AG09309 (cell line): ENCODE measurements at places on chromosomes 16 and 17.

GRCh38 chr16:7964744-7965143, 625.6 kb downstream of the TMEM114 start:
- DNase-seq, result no peak

DNA sequence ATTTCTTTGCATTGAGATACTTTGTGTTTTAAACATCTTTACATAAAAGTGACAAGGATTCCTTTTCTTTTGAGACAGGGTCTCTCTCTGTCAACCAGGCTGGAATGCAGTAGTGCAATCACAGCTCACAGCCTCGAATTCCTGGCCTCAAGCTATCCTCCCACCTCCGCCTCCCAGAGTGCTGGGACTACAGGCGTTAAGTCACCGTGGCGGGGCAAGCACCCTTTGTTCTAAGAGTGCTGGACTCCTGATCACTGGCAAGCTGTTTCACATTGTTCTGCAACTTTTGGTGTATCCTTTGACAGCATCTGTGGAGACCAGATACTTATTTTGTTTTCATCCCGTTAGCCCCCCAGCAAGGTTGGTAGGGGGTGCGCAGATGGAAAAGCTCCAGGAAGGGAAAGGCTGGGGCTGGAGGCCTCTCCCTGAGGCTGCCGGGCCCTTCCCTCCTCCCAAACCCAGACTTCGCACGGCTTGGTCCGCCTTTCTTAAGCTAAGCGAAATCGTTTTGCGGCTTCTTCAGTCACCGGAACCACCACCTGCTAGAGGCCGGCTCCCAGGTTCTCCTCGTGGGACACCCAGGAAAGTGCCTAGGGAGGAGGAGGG, 1.1 kb downstream of the ST6GALNAC2 start:
- DNase-seq, result no peak

DNA sequence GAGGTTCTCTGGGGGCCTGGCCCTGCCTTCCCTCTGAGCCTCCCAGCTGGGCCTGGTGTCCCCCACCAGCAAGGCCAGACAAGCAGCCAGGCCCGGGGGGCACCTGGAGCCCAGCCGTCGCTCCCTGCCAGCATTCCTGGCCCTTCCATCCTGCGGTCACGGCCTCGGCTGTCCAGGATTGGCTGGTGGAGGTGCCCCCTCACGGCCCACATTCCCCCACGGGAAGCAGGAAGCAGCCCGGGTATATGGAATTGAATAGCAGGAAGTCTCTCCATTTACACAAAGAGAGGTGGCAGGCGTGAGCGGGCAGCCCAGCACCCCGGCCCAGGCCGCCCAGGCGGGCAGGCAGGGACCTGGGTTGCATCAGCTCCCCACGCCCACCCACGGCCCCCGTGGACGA, 14.5 kb downstream of the TRAF7 start:
- no peak for DNase-seq

GRCh38 chr17:67280279-67280678, 35.3 kb upstream of the HELZ start:
- no peak for DNase-seq

- peak; percentile 52 for DNase-seq
These were observed at the start of gene RAB34 for GRCh38 chr17:28717578-28718332. Gene RAB34, minus strand, starts transcription at chr17:28717868. Its CDS starts 602 bp downstream, at chr17:28717266.

- no peak for DNase-seq
These were observed 57.4 kb downstream of the PLCG2 start for GRCh38 chr16:81836279-81837054.

DNA sequence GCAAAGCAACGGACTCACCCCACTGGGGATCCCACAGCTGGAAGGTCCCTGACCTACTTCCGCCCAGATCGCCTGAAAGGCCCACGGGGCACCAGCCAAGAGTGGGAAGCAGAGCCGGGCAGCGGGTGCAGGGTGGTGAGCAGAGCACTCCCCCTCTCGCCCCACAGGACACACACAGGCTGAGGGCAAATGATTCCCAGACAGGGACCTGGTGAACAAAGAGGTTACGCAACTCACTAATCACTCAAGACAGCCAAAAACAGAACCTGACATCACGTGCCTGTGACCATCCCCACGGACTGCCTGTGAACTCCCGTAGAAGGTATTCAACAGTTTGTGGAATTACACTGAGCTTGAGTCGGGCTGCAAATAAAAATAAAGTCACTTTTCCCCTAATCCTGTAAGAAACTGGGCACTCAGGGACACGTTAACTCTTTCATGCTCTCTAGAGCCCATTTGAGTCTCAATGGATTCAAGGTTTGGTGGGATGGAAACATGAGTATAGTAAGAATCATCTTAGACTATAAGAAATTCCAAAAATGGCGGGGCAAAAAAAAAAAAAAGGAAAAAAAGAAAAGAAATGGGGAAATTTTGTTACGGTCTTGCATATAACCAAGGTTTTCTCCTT, 396.1 kb downstream of the SOX9 start:
- DNase-seq, result no peak

DNA sequence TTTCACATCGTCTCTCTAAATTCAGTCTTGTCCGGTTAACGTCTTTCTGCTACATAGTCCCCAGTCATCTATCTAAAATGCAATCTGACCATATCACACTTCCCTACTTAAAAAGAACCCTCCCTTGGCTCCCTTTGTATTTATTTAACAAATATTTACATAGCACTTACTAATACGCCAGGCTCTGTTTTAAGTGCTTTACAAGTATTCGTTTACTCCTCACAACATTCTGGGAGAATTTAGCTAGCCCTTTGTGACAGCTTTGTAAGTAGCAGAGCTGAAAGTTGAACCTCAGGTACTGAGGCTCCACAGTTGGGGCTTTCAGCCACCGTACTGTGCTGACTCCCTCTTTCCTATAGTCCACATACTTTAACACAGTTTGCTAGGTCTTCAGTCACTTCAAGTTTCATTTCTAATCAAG, 9.2 kb downstream of the PAFAH1B1 start:
- no peak for DNase-seq

GRCh38 chr16:74698222-74698621, 2.4 kb downstream of the MLKL start:
- DNase-seq, result no peak

DNA sequence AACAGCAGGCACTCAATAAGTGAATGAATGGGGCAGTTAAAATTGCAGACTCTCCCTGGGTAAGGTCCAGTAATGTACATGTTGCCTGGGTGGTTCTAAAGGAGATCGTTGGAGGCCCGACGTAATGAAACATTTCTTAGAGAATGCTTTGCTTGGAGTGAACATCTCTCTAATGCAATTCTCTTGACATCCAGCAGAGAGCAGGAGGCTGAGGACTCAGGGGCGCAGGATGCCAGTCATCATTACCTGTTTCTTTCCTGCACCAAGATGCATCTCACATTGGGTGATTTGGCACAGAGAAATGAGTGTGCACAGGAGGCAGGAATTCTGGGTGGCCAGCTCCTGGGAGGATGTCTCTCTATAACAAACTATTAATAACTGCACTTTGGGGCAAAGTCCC, 130.3 kb upstream of the RBBP6 start:
- no peak for DNase-seq

- no peak for DNase-seq
These were observed 1.7 kb upstream of the SLC16A11 start for GRCh38 chr17:7045492-7046126.

DNA sequence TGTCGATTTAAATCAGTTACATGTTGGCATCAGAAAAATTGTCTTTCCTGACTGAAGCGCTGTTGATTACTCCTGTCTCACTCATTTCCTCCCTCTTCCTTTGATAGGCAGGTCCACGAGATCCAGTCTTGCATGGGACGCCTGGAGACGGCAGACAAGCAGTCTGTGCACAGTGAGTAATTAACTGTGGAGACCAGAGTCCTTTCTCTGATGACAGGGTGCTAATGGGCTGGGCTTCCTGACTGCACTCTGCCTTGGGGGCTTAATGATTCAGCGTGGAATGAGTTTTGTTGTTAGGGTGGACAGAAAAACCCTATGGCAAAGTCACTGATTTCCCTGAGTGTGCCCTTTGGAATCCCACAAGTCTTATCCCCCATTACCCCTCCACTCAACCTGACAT, 6.5 kb downstream of the GOSR2 start:
- no peak for DNase-seq

DNA sequence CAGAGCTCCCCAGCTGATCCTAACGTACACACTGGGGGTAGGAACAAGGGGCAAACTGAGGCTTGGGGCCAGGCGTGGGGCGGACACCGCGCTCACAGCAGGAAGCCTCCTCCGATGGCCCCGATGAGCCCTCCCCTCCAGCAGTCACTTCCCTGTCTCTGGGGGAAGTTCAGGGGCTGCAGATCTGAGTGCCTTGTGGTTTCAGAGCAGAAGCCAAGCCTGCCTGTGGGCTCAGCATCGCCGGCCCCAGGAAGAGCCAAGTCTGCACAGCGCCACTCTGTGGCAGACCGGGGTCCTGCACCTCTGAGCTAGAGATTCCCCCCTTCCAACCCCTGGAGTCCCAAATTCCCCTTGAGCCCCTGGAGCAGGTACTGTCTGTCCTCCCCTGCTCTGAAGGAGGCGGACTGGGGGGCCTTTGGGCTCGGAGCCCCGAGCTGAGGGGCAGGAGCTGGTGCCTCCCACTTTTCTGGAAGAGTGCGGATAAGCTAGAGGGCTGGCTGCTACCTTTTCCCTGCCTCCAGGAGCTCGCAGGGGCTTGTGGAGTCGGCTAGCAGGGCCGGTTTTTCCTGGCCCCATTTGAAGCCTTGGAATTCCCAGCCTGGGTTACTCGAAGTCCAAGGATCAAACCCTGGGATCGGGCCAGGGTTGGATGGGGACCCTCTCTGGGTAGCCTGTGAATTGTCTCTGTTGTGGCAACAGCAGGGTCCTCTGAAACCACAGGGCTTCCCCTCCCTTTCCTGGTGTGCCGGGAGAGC, 2.9 kb downstream of the GSE1 start:
- DNase-seq, result no peak

GRCh38 chr17:41680426-41681040, 8.2 kb upstream of the EIF1 start:
- no peak for DNase-seq

DNA sequence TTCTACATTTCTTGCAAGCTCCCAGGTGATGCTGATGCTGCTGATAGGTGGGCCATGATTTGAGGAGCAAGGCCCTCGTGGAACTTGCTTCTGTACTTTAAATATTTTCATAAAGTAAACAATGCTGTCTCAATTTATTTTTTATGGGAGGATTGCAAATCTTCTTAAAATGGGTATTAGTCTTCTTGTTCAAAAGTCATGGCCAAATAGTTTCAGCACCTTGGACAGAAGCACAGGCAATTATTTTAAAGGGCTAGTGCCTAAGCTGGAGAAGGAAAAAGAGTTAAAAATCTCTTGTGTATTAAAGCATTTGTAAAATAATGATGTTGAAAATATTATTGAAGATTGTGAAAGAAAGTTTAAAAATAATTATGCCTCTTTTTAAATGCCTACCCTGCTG, 50.5 kb downstream of the GPR139 start:
- DNase-seq, result no peak

DNA sequence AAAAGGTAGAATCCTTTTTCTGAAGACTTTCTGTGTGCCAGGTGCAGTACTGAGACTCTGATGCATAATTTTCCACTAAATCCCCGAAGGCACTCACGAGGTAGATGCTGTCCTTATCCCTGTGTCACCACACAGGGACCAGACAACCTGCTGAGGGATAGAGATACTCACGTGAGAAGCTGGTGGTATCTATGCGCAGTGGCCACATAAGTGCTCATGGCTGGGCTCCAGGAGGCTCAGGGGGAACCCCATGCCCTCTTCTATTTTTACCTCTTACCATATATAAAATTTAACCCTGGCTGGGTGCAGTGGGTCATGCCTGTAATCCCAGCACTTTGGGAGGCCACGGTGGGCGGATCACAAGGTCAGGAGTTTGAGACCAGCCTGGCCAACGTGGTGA, 38.3 kb downstream of the NT5M start:
- DNase-seq, result no peak

DNA sequence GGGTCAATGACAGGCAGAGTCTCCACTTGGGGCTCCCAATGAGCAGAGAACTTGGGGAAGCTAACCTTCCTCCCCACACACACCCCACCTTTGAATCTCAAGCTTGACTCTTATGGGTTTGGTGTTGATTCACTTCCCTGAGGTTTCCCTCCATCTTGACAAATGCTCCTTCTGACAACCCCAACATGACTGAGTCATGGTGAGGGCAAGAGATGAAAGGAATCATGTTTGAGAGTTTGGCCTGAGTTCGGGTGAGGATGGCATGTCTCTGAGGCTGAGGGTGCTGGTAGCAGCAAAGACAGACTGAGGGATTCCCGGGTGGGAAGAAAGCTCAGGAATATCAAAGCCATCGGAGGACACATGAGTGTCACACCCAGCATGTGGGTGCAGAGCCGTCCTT, 18.7 kb downstream of the KRT9 start:
- no peak for DNase-seq

GRCh38 chr17:82235775-82236141, 6.9 kb downstream of the SLC16A3 start:
- no peak for DNase-seq

DNA sequence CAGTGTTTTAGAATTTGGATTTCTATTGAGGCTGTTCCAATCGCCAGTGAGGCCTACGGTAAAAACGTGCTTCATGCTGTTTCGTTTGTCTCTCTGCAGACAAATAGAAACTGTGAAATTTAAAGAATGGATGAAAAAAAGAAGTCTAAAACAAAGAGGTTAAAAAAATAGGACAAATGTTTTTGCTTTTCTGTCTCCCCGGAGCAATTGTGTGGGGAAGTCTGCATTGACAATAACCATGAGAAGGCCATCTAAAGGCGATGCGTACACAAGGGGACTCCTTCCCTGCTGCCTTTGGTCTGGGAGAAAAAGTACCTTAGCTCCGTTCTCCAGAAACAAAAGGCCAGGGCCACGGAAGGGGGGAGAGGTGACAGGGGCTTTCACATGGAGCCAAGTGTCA, 4.6 kb upstream of the ZFHX3 start:
- DNase-seq, result no peak

- DNase-seq, result no peak
These were observed 109.0 kb downstream of the USP31 start for GRCh38 chr16:23040246-23040645.

DNA sequence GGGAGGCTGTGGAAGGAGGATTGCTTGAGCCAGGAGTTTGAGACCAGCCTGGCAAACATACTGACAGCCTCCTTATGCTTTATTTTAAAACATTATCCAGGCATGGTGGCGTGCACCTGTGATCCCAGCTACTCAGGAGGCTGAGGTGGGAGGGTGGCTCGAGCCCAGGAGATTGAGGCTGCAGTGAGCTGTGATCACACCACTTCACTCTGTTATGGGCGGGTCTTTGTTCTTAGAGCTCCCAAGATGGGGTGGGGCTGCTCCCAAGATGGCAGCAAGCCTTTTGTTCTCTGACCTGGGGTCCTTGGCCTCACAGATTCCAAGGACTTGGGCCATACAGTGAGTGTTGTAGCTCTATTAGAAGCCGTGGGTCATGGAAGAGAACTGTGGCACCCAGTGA, 26.1 kb upstream of the ST6GALNAC2 start:
- DNase-seq, result no peak
